ENCODE measurements at places on chromosomes 4 and X.
A peak's percentile ranks its signal among the peaks of the same experiment; 100 is the strongest.

DNA sequence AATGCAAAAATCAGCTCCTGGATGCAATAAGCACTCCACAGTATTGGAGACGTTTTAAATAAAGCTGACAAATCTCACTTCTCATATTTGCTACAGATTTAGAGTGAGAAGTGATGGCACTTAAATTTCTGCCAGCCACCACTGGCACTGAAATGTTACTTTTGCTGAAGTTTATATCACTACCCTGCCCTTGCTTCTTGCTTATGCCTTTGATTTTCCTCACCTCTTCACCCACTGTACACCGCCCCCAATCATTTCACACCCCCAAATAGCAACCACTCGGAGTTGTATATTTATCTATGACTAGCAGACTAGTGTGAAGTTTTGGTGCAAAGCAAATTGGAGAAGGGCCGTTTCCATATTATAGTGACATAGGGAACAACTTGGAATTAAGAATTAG, 19.9 kb upstream of the SLC7A11 start:
- DNase-seq: no peak

DNA sequence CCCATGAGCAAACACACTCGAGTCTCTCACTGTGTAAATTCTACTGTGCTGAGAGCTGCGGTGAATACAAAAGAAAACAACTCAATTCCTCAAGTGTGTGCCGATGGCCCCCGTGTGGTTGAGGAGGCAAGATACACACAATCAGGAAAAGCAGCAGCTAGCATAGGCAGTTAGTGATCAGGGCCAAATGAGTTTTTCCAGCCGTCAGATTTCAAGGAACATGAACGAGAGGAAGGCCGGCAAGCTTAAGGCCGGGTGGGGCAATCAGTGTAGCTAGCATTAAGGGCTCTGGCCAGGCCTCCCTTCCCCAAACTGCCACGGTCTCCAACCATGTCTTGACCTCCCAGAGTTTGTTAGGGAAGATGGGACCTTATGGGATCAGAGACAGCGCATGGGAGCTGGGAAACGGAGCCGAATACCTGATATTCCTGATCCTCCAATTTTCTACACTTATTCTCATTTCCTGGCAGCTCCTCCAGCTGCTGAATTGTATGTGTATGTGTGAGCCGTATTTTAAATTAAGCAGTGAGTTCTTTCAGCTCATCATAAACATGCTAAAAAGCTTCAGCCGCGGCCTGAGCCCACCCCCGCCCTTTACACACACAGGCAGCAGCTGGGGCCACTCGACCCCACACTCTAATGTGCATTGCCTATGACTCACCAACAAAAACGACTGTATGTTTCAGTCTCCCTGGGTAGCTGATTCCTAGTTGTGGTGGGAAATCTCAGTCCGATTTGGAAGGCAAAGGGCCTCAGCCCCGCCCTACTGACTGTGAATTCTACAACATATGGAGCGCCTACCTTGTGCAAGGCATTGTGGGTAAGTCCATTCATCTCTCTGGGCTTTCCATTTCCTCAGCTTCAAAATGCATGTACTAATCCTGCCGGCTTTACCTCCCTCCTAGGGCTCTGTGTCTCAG, 59.9 kb downstream of the RTL9 start:
- peak; percentile 47 for DNase-seq

DNA sequence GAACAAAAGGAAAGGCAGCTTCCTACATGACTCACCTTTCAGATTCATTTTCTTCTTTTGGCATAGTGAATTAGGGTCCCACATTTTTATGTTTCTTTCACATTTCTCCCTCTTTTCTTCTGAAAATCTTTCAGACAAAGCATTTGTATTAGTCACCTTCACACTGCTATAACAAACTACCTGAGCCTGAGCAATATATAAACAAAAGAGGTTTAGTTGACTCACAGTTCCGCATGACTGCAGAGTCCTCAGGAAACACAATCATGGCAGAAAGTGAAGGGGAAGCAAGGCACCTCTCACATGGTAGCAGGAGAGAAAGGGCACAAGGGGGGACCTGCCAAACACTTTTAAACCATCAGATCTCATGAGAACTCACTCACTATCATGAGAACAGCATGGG, 36.9 kb downstream of the MAGEA9 start:
- DNase-seq: no peak

DNA sequence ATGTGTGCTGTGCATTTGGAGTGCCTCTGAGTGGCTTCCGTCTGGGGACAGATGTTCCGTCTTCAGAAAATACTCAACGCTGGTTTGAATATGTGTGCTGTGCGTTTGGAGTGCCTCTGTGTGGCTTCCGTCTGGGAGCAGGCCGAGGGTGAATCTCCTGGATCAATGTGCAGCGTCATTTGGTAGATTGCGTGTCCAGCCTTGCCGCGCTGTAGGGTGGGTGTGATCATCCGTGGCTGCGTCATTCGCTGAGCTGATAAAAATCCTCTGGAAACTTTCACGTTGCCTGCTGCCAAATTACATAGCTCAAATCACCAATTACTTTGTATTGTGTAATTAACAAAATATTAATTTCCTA, 12.1 kb downstream of the UVSSA start:
- no peak for DNase-seq

DNA sequence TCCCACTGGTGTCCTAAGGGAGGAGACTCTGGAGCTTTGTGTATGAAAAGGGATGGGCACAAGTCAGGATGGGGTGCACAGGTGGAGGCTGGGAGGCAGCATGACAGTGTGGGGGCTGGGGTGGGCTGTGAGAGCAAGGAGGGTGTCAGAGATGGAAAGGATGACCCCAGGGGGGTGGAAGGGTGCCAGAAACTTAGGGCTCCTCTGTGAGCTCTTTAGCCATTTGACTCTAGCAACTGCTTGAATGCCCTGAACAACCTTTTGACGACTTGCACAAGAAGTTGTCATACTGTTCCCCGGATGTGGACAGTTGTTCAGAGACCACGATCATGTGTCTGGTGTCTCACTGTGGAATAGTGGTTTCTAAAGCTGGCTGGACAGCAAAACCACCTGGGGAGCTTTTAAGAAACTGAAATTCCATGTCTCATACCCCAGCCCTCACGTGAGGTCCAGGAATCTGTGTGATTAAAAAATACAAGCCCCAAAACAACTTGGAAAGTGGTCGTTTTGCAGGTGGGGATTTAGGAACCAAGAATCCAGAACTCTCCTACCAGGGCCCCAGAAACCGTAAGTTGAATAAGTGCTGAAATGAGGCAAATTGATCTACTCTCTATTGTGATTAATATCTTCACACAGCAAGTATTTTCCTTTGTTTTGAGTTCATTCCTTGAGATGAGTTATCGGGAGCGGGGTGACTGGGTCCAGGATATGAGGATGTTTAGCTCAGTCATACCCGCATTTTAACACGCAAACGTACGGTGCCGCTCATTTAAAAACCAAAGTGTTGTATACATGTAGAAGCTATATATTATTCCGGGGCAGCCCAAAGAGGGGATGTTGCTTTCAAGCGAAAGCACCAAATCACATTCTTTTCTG, 3.4 kb downstream of the RHOH start:
- peak; percentile 74 for DNase-seq

DNA sequence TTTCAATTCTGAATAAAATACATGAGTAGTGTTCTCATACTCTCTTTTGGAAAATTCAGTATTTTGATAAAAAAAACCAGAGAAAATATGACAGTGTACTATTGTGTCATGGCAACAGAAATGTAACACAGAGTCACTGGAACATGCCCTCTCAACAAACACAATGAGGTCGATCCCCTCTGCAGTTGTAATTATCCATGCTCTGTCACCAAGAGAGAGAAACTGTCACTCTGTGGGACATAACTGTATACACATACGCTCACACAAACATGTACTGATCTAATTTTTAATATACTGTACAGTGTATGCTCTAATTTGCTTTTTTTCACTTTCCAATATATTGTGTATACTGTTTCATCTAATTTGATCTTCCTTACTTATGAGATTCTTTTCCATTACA, 1136.8 kb upstream of the TENM3 start:
- DNase-seq: no peak

- no peak for DNase-seq
These were observed 76.9 kb upstream of the FAM9B start for GRCh38 chrX:9110808-9111207.

- no peak for DNase-seq
These were observed 356.5 kb downstream of the PDGFC start for GRCh38 chr4:156615066-156615531.

GRCh38 chr4:111641813-111642579, 503.3 kb upstream of the FAM241A start:
- peak; percentile 78 for DNase-seq

Measured in KBM-7 (cell line).